ENCODE measurements at places on chromosomes 6 and 20.

GRCh38 chr20:1734269-1734858 lies 76.8 kb upstream of the SIRPG start:
- peak; percentile 46 for DNase-seq

DNA sequence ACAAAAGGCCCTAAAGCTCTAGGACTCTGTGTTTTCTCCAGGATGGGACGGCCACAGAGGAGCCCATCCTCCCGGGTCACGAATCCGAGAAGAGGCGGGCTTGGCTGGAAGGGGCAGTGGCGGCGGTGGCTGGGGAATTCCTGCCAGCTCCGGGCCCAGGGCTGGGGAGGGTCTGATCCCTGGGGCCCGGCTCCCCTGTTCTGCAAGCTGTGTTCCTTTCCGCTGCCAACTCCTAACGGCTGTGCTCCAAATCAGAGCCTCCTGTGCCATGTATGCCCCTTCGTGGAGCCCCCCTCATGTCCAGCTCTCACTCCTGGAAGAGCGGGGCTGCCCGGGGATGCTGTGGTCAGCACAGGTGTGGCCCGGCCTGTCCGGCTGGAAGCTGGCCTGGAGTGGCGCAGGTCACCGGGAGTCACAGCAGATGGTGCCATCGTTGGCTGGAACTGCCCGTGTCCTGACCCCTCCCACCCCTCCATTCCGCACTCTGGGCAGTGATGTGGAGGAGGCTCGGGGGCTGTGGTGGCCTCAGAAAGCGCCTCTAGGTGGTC lies 88.2 kb upstream of the MPC1 start:
- no peak for DNase-seq

- no peak for DNase-seq
Measured at GRCh38 chr20:45426320-45427016, 10.5 kb downstream of the PIGT start.

DNA sequence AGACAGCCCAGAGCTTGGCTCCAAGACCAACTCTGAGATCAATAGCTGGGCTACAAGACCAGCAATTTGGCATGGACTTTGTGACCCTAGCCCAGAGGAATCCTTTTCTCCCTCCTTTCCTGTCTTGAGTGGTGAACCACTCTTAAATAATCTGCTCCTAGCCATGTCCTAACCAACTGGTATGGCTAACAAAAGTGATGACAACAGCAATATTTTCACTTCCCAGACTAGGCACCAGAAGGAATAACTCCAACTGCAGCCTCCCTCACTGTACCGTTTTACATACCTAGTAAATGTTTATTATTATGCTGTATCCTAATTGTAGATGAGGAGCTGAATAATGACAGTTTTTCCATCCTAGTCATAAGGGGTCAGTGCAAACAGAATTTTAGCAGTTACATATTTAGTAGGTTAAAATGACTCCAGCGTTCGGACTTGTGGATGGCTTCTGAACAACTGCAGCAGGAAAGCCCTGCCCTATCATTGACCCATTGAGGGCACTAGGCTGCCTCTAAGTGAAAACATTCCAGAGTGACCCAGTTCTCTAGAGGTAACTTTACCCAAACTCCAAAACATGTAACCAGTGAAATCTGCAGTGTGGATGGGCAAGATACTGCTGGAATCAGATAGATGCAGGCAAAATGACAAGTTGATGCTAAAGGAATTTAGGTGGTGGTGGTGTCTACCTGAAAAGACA lies 77.1 kb downstream of the SH3BGRL2 start:
- no peak for DNase-seq

GRCh38 chr20:40584130-40584809 lies 104.8 kb downstream of the MAFB start:
- DNase-seq = no peak

DNA sequence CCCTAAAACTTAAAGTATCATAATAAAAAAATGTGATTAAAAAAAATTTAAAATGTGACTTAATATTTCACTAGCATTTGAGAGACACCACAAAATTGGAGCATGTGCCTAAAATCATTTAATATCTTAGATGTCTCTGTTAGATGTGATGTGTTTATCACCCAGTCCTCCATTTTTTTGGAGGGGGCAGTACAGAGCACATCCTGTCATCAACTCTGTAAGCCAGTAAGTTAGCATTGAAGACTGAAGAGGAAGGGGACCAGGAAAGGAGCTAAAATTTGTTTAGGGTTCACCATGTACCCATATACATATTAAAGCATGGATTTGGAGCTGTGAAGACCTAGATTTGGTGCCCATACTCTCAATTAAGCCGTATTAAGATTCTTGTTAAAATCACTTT lies 30.7 kb upstream of the ADIG start:
- peak; percentile 13 for DNase-seq

GRCh38 chr20:11454966-11455799 lies 462.5 kb upstream of the BTBD3 start:
- DNase-seq = no peak

DNA sequence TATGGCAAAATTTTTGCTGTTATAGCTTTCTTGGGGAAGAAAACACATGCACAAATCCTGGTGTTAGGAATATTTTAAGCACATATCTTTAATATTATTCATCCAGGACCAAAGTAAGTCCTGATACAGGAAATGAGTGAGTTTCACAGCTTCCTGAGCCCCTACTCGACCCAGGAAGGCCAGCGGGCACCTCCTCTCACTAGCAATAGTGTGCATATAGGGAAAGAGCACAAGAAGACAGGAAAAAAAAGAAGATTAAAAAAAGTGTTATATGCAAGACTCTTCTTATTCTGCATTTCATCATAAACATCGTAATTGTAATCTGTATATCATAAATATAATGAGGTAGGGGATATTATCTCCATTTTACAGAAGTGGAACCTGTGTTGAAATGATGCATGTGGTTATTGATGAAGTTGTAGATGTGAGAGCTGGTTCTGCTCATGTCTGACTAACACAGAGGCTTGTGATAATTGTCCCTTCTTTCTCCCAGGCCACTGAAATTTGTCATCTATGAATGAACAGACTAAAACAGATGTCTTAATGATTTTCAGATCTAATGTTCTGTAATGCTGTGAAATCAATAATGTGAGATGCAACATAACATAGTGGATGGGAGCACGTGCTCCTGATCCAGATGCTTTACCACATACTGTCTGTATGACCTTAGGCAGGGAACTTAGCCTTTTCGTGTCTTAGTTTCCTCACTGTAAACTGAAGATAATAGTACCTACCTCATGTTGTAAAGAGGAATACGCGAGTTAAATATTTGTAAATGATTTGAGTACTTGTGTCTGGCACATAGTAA lies 101.2 kb downstream of the MYO6 start:
- DNase-seq = no peak

GRCh38 chr20:40776466-40777457 lies 87.7 kb upstream of the MAFB start:
- DNase-seq = no peak

DNA sequence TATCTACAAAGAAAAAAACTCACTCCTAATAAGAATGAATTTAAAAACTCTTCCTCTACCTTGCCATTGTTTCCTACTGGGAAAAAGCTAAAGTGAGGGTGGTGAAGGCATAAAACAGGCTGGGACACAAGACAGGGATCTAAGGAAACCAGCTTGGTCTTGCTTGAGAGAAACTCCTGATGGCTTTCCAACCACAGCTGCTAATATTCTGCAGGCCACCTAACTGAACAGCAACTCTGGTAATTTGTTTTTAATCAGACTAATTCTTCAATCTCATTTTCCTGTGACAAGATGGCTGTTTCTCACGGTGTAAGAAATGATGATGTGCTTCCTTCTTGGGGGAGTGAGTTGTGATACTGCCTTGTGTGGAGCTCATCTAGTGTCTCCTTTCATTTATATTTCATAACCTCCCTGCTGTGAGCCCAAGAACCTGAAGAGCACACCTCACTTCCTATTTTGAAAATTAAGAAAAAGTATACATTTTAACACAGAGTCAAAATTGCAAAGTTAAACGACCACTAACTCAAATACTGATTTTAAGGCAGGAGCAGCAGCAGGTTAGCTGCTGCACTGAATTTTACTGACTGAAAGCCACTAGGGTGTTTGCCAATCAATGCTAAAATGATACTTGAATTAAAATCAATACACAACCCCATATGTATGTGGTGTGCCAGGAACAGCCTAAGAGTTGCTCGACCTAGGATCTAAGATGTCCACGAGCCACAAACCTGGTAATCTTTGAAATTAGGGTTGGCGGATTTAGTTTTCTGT lies 58.0 kb downstream of the BACH2 start:
- DNase-seq = no peak

GRCh38 chr6:3750317-3751076 lies 1.0 kb downstream of the PXDC1 start:
- no peak for DNase-seq

GRCh38 chr20:33681728-33682353 lies 4.3 kb downstream of the E2F1 start:
- no peak for DNase-seq

- DNase-seq = peak; percentile 64
Measured at GRCh38 chr20:50191544-50192363, 1.1 kb downstream of the CEBPB start.

DNA sequence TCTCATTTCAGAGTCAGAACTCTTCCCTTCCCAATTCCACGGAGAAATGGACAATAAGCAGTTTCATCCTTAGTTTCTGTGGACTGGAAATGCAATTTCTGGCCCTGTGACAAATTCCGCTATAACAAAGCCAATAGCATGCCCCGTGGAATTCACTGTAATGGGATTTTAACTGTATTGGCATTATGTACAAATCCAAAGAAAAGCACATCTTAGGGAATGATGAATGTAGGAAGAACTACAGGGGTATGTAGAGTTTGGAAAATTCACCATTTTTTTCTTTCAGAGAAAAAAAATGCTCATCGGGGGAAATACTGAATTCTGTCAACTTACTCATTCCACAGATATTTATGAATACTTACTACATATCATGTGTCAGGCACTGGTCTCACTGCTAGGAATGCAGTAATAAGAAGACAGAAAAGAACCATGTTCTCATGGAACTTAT lies 43.5 kb downstream of the KIF6 start:
- DNase-seq = no peak

- DNase-seq = no peak
Measured at GRCh38 chr6:157908369-157909281, 73.0 kb upstream of the SYNJ2 start.

DNA sequence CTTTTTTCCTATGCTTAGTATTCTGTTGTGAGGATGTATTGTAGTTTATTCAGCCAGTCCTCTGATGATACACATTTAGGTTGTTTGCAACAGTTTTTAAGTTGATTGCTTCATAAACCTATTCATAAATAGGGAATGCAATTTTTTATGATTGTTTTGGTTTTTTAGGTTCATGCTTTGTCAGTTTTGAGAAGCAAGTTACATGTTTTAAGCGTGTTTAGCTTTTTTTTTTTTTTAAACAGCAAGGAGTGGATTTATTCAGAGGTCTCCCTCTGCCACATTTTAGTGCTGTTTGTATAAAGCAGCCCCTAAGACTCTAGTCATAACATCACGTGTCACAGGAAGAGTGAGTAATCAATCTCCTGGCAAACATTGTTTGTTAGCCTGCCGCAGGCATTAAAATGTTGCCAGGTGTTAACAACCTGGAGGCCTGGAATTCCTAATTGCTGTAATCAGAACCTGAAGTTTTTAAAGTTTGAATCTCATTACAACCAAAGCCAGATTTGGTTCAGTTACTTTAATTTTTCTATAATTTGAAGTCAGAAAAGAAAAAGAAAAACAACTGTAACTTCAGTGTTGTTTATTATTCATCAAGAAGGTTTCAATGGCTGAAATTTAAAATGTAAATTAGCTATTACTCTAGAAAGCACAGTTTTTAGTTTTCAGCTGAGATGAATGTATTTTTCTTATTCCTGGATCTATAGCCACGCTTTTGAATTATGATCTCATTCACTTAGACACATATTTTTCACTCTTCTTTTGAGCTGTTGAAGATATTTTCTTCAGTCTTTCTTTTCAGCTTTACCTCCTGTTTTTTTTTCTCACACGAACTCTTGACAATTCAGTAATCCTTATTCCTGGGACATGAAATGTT lies 59.2 kb downstream of the KCNS1 start:
- DNase-seq = no peak

GRCh38 chr6:44009425-44010321 lies 117.6 kb downstream of the MRPL14 start:
- DNase-seq = no peak

DNA sequence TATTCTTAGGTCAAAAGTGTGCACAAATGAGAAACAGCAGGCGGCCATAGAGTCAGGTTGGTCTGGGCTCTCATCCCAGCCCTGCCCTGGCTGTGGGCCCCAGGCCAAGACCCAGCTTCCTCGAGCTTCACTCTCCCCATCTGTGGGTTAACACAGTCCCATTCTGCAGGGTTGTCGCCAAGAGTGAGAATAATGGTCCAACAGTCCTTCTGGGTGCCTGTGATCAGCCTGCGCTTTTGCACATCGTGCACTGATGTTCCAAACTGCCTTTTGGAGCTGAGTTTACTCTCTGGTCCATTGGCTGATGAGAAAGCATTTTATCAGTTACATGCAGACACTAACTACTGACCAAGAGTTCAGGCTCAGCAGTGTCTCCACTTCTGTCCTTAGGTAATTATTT lies 82.6 kb downstream of the INSM1 start:
- DNase-seq = peak; percentile 57

DNA sequence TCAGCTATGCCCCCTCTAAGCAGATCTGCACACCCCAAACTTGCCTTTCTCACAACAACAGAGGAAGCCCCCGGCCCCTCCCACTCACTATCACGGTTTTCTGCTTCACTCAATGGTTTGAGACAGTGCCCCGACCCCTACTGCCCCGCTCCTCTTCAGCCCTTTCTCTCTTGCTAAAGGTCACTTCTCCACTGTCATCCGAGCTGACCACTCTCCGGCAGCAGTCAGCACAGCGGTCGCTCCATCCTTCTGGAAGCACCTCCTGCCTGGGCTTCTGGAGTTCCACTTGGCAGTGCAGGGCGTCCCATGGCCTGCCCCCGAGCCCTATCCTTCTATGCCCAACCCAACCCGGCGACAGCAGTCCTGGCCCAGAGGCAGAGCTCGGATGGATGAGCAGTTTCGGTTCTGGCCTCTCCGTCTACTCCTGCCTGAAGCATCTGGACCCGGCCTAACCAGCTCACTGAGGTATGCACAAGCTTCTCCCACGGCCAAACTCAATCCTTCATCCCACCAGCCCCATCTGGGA lies 4.1 kb downstream of the CTSZ start:
- DNase-seq = no peak

GRCh38 chr6:7559651-7560385 lies 18.3 kb downstream of the DSP start:
- DNase-seq = no peak

GRCh38 chr20:48192109-48192508 lies 406.8 kb upstream of the SULF2 start:
- no peak for DNase-seq

GRCh38 chr6:162974685-162975084 lies 246.9 kb downstream of the PACRG start:
- no peak for DNase-seq

DNA sequence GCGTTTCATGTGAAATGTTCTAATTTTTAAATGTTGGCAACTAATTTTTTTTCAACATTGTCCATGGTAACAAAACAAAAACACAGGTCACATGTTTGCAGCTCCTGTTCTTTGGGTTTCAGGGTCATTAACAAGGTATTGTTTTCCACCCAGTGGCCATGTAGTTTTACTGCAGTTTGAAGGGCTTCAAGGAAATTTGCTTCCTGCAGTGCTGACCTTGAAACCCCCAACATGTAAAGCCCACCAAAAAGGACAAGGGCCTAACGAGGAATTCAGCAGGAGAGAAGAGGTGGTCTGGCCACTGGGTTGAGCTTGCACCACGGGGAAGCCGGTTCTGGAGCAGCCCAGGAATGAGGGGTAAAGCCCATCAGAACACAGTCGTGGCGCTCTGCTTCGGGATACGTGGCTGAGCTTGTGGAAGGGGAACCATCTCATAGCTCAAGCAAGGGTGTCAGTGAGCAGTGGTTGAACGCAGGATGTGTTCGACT lies 13.9 kb upstream of the KLHL31 start:
- DNase-seq = peak; percentile 53
